ENCODE measurements at places on chromosomes 11 and 22.
A peak's percentile ranks its signal among the peaks of the same experiment; 100 is the strongest.

DNA sequence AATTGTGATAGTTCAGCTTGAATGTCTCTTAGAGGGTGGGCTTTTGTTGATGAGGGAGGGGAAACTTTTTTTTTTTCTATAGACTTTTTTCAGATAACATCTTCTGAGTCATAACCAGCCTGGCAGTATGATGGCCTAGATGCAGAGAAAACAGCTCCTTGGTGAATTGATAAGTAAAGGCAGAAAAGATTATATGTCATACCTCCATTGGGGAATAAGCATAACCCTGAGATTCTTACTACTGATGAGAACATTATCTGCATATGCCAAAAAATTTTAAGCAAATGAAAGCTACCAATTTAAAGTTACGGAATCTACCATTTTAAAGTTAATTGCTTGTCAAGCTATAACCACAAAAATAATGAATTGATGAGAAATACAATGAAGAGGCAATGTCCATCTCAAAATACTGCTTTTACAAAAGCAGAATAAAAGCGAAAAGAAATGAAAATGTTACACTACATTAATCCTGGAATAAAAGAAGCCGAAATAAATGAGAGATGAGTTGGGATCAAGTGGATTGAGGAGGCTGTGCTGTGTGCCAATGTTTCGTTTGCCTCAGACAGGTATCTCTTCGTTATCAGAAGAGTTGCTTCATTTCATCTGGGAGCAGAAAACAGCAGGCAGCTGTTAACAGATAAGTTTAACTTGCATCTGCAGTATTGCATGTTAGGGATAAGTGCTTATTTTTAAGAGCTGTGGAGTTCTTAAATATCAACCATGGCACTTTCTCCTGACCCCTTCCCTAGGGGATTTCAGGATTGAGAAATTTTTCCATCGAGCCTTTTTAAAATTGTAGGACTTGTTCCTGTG, 3.9 kb downstream of the MALAT1 start:
- no peak for DNase-seq

GRCh38 chr22:39130892-39131855, 21.3 kb downstream of the CBX7 start:
- no peak for DNase-seq

- DNase-seq, result no peak
Observed at GRCh38 chr22:20952544-20953341, 14.3 kb upstream of the AIFM3 start.

GRCh38 chr11:62665599-62666258, 617 bp downstream of the CSKMT start:
- peak; percentile 80 for DNase-seq

- no peak for DNase-seq
Observed at GRCh38 chr22:25651332-25652085, 87.0 kb downstream of the GRK3 start.

- DNase-seq, result no peak
Observed at GRCh38 chr11:19374151-19374569, 133.4 kb upstream of the E2F8 start.
